ENCODE measurements at places on chromosomes 13 and 19.

DNA sequence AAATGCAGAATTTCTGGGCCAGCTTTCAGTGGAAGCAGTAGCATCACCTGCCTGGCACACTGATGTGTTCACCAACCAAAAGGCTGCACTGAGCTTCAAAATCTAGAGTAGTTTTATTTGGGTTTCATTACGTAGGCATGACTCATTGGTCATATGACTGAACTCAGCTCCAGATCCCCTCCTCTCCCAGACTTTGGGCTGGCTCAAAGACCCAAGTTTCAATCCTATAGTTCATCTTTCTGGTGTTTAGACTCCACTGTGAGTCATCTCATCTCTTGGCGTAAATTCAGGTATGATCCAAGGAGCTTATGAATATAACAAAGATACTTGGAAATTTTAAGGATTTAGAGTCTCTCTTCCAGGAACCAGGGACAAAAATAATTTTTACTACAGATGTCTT is 17.7 kb downstream of the ZMYM5 start:
- peak; percentile 46 for DNase-seq

- DNase-seq = no peak
These were observed 253.8 kb downstream of the KLF12 start for GRCh38 chr13:73880365-73880764.

DNA sequence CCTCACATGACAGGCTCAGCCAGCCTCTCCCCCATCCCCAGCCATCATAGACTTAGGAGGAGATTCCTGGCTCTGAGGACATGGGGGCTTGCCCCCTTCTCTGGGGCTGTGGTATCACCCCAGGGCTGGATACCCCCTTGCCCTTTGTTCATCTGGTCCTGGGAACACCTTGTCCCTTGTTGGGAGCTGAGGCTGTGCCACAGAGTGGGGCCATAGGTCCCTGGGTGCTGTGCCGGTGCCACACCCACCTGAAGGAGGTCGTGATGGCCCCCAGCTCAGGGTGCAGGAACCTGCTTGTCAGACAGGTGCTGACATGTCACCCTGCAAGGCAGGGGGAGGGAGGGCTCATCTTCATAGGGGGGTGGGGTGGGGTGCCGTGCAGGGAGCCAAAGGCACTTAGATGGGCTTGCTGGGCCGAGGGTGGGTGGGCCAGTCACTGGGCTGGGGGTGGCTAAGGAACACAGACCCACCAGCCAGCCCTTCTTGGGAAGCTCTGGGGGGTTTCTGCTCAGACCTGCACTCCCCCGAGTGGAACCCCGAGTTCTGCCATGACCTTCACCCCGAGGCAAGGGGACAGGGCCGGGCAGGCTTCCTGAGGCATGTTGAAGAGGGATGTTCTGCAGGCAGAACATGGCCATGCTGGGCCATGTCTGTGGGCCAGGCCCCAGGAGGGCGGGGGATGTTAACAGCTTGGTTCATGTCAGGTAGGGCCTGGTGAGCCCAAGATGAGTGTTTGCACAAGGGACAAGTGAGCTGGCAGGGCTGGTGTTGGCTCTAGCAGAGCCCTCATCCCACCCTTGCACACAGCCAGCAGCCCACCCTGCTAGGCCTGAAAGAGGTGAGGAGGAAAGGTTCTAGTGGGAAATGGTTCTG is 28.0 kb downstream of the TSSK6 start:
- no peak for DNase-seq

DNA sequence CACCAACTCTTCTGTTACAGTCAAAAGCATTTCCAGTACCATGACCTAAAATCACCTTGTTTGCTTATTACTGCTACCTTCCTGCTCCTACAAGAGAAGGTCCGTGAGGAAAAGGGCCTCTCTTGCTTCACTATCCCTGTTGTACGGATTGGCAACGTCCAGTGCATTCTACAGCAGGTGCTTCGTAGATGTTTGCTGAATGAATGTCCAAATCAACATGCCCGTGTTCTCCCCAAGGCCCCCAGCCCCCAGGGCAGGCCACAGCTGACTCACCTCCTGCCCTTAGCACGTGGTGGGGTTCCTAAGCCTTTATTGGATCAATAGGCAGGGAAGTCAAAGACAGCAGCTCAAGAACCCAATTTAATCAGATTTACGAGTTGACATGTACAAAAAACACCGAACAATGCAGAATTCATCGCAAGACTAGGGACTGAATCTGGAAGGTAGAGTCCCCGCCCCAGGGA is 5.5 kb upstream of the NAPA start:
- no peak for DNase-seq

DNA sequence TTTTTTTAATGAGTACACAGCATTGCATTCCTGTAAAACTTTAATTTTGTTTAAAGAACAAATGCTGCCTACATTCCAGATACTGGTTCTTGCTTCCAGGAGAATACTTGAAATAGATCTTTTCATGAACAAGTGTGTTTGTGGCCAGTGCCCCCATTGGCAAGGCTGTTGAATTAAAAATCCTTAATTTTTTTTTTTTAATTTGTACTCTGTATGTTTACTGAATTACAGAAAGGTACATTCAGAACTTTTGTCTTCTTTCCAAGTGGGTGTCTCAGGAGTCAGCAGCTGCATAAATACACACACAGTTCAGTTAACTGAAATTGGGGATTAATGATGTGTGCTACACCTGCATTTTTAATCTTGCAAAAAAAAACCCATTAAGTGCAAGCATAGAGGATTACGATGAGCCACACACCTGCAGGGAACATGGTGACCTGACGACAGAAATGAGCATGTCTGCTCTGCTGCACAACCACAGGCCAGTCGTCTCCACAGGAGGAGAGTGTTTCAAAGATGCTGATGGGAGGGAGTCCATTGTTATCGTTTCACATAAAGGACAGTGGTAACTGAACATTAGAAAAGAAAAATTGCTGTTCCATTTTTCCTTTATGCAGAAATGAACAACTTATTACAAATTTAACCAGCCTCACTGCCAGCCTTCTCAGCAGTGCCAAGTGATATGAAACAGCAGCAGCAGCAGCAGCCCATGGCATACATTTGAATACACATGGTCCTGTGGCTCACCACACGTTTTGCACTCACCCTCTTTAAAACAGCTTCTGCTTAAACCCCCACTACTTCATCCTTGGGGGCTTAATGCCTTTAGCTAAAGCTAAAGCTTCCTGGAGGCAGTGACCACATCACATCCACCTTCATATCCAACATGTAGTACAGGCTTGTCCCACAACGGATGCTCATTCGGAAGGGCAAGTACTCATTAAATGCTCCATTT is 72.3 kb upstream of the RFC3 start:
- DNase-seq = no peak

GRCh38 chr19:14072535-14073260 is at the start of gene MISP3:
Gene MISP3 (plus strand): TSS chr19:14072786. CDS start chr19:14073310, 524 bp downstream.
- no peak for DNase-seq

- DNase-seq = no peak
These were observed 7.7 kb downstream of the DOCK6 start for GRCh38 chr19:11254666-11255065.

- DNase-seq = no peak
These were observed 27.5 kb upstream of the SIGLEC11 start for GRCh38 chr19:49988433-49988832.

DNA sequence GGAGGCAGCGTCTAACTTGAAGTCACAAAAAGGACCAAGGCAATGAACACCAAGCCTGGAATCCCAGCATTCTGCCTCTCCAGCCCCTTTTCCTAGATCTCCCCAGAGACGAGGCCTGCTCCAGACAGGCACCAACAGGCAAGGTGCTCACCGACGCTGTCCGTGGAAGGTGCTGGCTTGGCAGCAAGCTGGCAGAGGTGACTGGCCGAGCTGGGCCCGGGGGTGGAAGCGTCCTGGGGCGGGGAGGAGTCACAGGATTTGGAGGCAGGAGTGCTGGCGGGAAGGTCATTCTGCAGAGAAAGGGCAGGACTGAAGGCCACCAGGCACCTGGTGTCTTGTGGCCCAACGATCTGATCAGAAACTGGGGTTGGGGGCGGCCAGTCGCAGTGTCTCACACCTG is 18.2 kb downstream of the TLE2 start:
- DNase-seq = no peak

- DNase-seq = no peak
These were observed 7.8 kb upstream of the SELENOV start for GRCh38 chr19:39506944-39507714.

- no peak for DNase-seq
These were observed 53.1 kb downstream of the MICU2 start for GRCh38 chr13:21550918-21551317.

DNA sequence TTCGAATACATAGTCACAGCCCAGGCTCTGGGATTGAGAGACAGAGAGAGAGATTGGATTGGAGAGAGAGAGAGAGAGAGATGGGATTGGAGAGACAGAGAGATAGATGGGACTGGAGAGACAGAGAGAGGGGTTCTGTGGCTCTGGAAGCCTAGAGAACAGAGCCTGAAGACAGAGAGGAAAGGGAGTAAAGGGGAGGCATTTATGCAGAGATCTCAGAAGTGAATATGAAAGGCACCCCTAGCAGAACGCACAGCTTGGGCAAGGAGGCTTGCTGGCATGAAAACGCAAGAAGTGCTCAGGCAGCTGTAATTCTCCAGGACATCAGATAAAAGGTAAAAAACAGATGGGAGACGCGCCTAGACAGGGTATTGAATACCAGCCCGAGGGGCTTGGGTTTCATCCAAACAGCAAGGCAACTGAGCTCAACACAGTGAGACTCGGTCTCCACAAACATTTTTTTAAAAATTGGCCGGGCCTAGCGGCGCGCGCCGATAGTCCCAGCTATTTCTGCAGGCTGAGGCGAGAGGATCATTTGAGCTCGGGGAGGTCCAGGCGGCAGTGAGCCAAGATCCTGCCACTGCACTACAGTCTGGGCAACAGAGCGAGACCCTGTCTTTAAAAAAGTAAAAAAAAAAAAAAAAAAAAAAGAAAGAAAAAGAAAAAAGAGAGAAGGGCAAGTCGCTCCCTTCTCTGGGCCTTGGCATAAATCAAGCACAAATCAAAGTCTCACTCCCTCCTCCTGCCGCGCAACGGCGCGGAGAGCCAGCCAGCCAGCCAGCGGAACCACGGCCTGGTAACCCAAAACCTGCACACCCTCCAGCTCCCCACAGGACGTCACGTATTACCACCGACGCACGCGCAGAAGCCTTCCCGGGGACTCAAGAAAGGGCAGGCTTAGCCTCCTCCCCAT is 774 bp upstream of the PPP2R1A start:
- no peak for DNase-seq

GRCh38 chr19:15292140-15292539 is 40.2 kb downstream of the BRD4 start:
- peak; percentile 29 for DNase-seq

Measured in hematopoietic multipotent progenitor cell treated with erythropoietin and hydrocortisone succinate and interleukin-3 and kit ligand, for 15 days (in vitro differentiated cells).